Activated CD4-positive, alpha-beta T cell treated with anti-CD3 and anti-CD28 coated beads, Interleukin-2, amount 50 U/mL, for 48 hours (primary cell): ENCODE measurements at places on chromosomes 3 and 15.

DNA sequence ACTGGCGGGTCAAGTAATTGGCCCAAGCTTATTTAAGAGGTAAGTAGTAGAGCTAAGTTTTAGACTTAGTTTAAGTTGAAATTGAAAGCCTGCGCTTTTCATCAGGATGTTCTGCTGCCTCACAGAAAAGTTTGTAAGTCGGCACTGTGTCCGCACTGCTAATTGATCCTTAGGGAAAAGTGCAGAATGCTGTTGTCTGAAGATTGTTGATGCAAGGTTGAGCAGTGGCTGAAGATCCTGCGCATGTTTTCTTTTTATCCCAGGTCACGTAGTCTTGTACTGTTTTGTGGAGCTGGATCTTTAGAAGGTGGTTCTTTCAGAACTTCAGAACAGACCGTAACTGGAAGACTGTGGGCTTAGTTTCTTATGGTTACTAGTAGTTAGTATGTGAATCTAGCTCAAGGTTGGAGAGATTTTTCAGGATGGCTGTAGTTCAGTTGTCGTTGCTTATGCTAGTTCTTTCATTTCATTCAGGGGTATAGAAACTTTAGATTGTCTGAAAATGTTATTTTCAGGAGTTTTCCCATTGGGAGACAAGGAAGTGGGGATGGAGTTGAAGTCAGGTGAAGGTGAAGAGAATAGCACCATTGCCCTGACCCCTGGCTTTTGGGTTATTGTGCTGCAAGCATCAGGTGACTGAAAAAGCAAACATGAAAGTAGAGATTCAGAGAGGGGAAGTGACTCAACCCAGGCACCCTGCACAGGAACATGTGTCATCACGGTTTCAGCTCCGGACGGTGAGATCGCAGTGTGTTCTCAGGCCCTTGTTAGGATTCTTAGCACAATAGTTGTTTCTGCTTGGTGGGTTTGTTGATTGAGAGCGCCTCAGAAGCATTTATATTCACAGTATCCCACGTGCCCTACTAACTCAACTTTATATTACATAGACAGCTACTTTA, 32.8 kb downstream of the AKAP13 start:
- peak; percentile 78 for DNase-seq

- DNase-seq, result no peak
These were observed 13.3 kb downstream of the ETV5 start for GRCh38 chr3:186095561-186096081.

DNA sequence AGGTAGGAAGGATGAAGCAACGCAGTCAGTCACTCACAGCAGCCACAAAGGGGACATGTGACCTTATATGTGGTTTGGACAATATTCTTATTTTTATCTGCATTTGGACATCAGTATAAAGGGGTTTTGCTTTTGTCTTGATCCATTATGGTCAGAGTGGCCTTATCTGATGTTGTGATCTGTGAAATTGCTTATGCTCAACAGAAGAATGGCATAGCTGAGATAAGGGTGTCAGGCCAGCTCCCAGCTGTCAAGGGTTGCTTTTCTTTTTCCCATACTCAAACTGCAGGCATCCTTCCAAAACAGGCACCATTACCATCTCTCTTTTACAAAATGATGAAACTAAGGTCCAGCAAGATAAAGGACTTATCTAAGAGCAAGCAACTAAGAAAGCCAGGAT, 28.1 kb downstream of the DCLK3 start:
- no peak for DNase-seq

DNA sequence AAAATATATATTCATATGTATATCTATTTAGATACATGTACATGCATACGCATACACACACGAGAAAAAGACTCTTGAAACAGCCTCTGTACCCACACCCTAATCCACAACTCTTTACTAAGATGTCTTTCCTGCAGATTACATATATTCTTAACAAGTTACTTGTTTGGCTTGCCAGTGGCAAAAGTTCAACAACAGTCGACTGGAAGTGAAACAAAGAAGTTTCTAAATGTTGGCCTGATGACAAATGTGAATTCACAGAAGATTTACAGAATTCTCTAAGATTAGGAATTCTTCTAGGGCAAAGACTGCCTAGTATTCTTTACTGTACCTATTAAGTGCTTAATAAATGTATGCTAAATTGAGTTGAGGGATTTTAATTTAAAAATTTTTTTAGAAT, 116.8 kb downstream of the CDIN1 start:
- no peak for DNase-seq

- DNase-seq, result no peak
These were observed 53.8 kb downstream of the LRRK1 start for GRCh38 chr15:100972975-100973350.

GRCh38 chr15:85974348-85974705, 105.3 kb upstream of the AGBL1 start:
- no peak for DNase-seq

DNA sequence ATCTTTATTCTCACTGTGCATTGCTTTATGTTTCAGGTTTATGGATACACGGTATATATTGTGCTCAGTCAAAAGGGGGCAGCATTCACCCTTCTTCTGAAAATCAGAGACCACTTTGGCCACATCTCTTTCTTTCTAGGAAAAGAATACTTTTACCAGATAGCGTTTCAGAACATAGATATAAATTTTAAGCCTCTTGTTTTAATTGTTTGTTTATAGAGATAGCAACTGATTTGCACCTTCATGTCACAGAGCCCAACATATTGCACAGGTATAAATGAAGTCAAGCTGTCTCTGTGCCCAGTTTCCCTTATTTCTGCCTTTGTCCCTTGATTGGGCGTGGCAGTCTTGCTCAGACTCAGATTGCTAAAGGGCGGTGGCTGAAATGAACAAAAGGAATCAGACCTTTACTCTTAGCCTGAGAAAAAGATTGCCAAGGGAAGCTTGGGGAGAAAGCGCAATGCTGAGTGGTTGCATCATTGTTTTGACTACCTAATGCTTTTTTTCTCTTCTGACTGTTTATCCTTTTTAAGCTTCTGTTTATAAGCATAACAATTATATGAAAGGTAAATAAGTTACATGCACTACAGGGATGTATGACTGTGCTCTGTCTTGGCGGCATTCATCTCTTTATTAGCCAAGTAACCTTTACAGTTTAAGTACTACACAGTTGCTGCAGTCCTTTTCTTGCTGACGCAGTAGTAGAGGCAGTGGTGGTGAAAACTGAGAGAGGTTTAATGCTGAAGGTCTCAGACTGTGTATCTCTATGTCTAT, 70.8 kb upstream of the ZBTB20 start:
- DNase-seq, result peak; percentile 3

- no peak for DNase-seq
These were observed 31.4 kb downstream of the MAPK6 start for GRCh38 chr15:52050416-52050815.

- no peak for DNase-seq
These were observed 30.0 kb upstream of the ZNF280D start for GRCh38 chr15:56763141-56763895.
